Calu3 (cell line): ENCODE measurements at places on chromosomes 13 and 19.

GRCh38 chr13:101205408-101205807 is 210.9 kb downstream of the NALCN start:
- DNase-seq, result no peak

- no peak for DNase-seq
Measured at GRCh38 chr13:110121422-110122083, 185.4 kb downstream of the COL4A1 start.

DNA sequence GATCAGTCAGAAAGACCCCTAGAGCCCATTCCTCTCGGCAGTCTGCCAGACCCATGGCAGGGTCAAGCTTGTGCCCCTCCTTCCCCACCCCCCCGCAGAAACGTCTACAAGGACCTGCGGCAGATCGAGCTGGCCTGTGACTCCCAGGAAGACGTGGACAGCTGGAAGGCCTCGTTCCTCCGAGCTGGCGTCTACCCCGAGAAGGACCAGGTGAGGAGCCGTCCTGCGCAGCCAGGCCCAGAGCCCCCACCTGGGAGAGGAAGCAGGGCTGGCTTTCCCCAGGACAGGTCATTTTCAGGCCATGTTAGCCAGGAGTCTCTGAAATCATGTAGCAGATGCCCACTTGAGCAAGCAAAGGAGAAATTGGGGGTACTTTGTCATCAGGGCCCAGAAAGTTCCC is 12.3 kb downstream of the TMED1 start:
- DNase-seq, result no peak

GRCh38 chr19:5075597-5075996 is 106.7 kb downstream of the KDM4B start:
- no peak for DNase-seq

GRCh38 chr13:66887088-66887487 is 343.0 kb downstream of the PCDH9 start:
- no peak for DNase-seq

DNA sequence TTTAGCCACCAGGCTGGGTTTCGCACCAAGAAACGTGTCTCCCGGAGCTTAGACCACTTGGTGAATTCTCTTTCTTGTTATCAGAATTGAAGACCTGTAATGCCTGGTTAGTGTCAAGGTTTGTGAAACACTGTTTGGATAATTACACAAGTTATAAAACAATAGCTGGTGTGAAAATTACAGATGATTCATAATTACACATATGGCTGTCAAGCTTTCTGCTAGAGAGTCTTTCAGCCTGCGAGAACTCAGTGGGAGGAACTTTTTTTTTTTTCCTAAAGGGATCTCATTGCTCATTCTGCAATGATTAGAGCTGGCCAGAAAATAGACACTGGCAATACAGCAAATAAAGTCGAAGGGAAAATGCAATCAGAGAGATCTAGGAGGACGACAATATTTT is 13.4 kb upstream of the KLK4 start:
- no peak for DNase-seq

- DNase-seq, result peak; percentile 56
Measured at GRCh38 chr19:10587022-10587838, at the start of gene AP1M2. Gene AP1M2, minus strand, starts transcription at chr19:10587312. Its CDS starts 81 bp downstream, at chr19:10587231.

- no peak for DNase-seq
Measured at GRCh38 chr13:27236478-27236877, 14.9 kb upstream of the RPL21 start.

- no peak for DNase-seq
Measured at GRCh38 chr19:45476304-45476703, 8.5 kb downstream of the FOSB start.
